Astrocyte of the spinal cord (primary cell): ENCODE measurements at places on chromosomes 2 and 18.
A peak's percentile ranks its signal among the peaks of the same experiment; 100 is the strongest.

GRCh38 chr2:174343343-174343622 is 8.5 kb downstream of the SP9 start:
- DNase-seq: no peak

GRCh38 chr18:22790545-22791309 is 142.4 kb upstream of the RBBP8 start:
- DNase-seq: no peak

GRCh38 chr18:76616373-76616772 is 121.3 kb upstream of the ZNF516 start:
- no peak for DNase-seq

- no peak for DNase-seq
These were observed 30.5 kb upstream of the ATP8B1 start for GRCh38 chr18:57833441-57834101.

- no peak for DNase-seq
These were observed 295.0 kb downstream of the CDCA7 start for GRCh38 chr2:173649527-173650219.

DNA sequence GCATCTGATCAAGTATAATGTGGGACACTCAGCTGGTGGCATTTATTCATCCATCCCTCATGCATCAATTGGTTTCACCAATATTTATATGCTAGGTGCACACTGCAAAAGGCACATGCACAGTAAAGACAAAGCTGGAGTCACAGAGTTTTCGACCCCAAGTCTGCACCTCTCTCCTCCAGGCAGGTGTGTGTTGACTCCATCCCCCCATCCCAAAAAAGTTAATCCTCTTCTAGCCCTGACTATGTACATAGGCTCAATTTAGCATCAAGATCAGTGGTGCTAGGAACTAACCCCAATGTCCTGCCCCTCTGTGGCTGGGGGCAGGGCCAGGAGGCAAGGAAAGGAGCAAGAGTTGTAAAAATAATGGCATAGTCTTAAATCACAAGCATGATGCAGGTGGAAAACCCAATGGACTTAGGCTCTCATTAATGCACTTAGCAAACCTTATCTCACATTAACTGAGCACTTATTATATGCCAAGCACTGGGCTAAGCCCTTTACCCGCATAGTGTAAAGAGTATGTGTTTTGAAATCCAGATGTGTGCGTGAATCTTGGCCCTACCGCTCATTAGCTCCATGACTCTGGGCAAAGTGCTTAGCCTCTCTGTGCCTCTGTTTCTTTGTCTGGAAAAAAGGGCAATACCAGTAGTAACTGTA is 3.1 kb downstream of the EVA1A start:
- DNase-seq: no peak

DNA sequence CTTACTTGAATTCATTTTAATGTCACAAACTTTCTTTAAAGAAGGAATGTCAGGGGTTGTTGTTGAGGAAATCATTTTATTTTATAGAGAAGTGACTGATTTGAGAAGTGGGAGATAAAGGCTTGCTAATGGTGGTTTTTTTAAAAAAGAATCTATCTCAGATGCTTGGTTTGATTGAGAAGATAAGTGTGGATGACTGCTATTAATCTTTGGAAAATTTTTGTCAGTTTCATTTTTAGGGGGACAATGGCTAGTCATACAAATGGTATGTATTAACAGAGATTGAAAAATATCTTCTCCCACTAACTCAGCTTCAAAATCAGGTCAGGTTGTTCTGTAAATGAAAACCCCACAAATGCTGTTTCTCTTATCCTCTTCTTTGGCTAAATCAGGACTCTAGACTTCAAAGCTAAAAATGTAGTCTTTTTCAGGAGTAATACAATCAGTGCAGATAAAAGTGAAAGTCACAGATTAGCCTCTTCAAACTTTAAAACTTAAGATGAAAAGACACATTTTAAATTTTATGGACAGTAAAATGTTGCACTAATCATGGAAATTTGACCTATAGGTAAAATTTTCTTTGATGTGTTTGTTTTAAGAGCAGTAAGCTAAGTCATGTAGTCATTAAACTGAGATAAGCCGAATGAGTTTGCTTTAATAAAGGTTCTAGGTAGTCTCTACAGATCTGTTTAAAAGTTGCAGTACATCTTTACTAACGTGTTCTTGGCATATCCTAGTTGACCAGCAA is 674.2 kb upstream of the VRK2 start:
- DNase-seq: no peak

- peak; percentile 48 for DNase-seq
These were observed 266.2 kb downstream of the FIGN start for GRCh38 chr2:163469561-163469962.

- peak; percentile 79 for DNase-seq
These were observed 3.2 kb downstream of the UBE2E3 start for GRCh38 chr2:180983468-180984242.

- no peak for DNase-seq
These were observed 65.3 kb downstream of the PRKRA start for GRCh38 chr2:178385595-178386148.

DNA sequence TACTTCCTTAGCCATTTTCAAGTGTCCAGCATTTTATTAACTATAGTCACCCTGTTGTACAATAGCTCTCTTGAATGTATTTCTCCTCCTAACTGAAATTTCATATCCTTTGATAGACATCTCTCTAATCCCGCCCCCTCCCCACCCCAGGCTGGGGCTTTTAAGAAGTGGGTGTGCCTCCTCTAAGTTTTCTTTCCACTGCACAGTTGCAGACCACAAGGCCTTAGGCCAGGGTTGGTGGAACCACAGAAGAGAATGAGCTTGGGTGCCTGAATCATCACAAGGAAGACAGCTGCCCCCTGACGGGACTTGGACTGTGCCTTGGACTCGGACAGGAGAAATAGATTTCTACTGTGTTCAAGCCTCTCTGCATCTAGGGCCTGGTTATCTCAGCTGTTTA is 193.4 kb downstream of the HAUS1 start:
- peak; percentile 19 for DNase-seq

DNA sequence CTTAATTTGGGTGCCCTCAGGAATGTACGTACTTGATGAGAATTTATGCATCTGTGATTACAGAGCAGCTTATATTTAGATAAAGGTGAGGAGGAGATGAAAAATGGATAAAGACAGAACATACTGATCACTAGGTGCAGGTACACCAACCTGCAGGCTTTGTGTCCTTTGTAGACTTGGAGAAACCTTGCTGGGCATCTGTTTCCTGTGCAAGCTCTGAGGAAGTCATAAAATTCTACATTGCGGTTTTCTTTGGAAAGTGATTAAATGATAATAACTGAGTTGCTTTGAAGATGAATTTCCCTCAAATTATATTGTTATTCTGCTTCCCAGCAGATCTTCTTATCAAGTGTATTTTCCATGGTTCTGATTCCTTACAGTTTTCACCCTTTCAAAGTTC is 7.7 kb downstream of the RAB27B start:
- no peak for DNase-seq
